ENCODE measurements at places on chromosomes 11 and 22.
A peak's percentile ranks its signal among the peaks of the same experiment; 100 is the strongest.

DNA sequence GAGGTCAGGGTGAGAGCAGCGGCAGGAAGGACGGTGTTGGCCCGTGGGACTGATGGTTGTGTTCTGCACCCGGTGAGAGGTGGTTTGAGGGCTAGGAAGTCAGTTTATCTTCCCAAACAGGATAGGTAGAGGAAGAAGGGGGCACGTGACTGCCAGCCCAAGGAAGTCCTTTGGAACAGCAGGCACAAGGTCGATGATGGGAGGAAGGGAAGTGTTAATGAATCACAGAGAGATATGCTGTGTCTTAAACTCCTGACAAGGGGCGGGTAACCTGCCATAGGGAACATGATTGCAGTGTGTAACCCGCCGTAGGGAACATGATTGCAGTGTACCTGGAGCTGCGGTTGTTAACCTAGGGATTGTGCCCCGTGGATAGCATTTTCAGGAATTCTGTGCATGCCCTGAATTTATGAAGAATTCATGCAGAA, 49.0 kb downstream of the PRR5L start:
- no peak for DNase-seq

GRCh38 chr22:38196791-38197419, 4.9 kb upstream of the MAFF start:
- no peak for DNase-seq

- no peak for DNase-seq
Measured at GRCh38 chr11:65886826-65887722, 1.2 kb downstream of the FIBP start.

DNA sequence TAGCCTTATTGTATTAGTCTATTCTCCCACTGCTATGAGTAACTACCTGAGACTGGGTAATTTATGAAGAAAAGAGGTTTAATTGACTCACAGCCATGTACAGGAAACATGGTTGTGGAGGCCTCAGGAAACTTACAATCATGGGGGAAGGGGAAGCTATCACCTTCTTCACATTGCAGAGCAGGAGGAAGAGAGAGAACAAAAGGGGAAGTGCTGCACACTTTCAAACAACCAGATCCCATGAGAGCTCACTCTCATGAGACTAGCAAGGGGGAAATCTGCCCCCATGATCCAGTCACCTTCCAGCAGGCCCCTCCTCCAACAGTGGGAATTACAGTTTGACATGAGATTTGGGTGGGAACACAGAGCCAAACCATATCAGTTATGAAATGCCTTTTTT, 179.4 kb downstream of the ARHGAP42 start:
- DNase-seq, result no peak

GRCh38 chr11:104003491-104003890, 32.9 kb upstream of the DDI1 start:
- DNase-seq, result no peak

DNA sequence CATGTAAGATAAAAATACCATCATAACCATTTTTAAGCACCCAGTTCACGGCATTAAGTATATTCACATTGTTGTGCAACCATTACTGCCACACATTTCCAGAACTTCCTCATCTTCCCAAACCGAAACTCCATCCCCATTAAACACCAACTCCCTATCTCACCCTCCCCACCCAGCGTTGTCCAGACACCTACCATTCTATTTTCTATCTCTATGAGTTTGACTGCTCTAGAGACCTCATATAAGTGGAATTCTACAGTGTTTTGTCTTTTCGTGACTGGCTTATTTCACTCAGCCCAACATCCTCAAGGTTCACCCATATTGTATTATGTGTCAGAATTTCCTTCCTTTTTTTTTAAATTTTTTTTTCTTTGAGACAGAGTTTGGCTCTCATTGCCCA, 45.2 kb downstream of the PPFIA1 start:
- no peak for DNase-seq

DNA sequence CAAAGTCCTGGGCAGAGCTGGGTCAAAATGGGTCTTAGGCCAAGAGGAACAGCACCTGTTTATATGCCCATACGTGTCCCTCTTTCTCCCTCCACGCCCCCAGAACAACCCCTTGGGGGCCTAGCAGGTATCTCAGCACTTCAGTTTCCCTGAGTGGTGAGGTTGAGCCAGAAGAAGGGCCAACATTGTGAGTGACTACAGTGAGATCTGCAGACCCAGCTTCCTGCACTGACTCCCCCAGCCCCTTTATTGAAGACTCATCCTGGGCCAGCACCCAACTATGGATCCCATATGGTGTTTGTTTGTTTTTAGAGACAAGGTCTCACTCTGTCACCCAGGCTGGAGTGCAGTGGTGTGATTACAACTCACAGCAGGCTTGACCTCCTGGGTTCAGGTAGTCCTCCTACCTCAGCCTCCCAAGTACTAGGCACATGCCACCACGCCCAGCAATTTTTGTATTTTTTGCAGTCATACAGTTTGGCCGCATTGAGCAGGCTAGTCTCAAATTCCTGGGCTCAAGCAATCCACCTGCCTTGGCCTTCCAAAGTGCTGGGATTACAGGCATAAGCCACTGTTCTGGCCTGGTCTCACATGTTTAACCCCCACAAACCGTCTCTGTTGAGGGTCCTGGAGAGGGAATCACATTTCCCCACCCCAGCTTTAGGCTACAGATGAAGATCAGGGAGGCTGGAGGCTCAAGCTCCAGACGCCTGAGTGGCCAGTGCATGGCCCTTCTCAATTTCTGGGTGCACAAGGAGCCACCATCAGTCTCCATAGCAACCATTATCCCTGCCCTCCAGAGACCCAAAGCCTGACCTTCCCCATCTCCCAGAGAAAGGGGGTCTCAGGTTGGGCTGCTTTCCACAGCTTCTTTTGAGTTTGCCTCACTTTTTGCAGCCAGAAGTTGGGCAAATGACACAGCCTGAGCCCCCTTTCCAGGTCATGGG, 1.7 kb upstream of the LARGE2 start:
- DNase-seq, result no peak

- DNase-seq, result peak; percentile 70
Measured at GRCh38 chr11:130861902-130862860, 54.1 kb downstream of the SNX19 start.

DNA sequence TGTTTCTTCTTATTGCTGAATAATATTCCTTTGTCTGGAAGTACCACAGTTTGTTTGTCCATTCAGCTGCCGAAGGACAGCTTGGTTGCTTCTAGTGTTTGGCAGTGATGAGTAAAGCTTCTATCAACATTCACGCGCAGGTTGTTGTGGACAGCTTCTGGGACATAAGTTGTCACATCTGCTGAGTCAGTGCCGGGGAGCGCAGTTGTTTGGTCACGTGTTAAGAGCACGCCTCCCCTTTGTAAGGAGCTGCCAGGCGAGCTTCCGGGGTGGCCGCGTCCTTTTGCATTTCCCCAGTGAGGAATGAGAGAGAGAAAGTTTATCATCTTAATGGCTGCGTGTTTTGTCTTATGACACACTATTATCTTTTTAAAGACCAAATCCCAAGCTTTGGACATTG, 30.3 kb downstream of the SAMM50 start:
- DNase-seq, result no peak

DNA sequence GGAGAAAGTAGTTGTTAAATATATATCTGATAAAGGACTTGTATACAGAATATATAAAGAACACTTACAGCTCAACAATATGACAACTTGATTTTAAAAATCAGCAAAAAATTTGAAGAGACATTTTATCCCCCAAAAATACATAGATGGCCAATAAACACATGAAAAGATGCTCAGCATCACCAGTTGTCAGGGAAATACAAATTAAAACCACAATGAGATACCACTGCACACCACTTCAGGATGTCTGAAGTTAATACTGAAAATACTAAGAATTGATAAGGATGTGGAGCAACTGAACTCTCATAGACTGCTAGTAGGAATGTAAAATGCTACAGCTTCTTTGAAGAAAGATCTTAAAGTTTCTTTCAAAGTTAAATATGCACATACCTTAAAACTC, 49.2 kb downstream of the KREMEN1 start:
- DNase-seq, result no peak

DNA sequence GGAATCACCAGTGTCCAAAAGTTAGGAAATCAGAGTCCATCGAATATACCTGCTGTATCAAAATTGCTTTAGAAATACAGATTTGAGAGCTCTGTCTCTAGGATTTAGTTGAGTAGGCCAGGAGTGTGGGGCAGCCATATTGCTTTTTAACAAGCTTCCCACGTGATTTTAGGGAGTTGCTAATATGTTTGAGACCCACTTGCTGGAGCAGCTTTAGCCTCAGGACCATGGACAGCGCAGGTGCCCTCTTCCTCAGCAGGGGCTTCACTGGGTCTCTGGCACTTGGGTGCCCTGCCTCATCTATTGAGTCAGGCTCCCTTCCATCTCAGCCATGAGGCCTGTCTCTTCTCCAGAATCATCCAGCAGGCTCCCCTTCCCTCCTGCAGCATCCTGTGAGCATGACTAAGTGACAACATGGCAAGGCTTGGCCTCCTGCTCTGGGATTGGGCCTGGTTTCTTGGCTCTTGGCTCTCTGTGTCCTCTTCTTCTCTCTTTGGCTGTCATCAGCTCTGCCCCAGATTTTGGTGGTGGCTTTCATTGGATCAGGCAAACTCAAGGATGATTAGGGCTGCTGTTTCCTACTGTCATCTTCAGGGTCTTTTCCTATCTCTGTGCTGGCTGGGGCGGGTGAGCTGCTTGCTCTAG, 70.0 kb downstream of the SGSM1 start:
- DNase-seq, result no peak

DNA sequence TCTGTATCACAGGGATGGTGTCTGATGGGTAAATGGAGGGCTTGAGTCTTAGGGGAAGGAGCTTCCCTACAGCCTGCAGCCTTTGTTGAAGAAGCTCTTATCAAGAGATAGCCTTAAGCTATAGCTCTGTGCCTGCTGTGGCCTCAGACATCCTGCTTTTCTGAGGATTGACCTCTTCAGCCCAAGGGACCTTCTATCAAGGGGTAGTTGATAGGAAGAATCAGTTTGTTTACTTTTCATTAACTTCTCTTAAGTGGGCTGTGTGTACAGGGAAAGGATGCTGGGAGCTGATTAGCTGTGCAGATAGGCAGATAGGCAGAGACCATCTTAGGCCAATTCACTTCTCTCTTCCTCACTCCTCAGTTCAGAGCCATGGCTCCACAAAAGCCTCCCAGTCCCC, 151.8 kb upstream of the CADM1 start:
- no peak for DNase-seq

- DNase-seq, result no peak
Measured at GRCh38 chr22:27585141-27585540, 216.4 kb downstream of the MN1 start.

- no peak for DNase-seq
Measured at GRCh38 chr11:121523581-121524232, 70.9 kb upstream of the SORL1-AS1 start.

GRCh38 chr22:46000081-46001027, 23.4 kb upstream of the WNT7B start:
- no peak for DNase-seq

DNA sequence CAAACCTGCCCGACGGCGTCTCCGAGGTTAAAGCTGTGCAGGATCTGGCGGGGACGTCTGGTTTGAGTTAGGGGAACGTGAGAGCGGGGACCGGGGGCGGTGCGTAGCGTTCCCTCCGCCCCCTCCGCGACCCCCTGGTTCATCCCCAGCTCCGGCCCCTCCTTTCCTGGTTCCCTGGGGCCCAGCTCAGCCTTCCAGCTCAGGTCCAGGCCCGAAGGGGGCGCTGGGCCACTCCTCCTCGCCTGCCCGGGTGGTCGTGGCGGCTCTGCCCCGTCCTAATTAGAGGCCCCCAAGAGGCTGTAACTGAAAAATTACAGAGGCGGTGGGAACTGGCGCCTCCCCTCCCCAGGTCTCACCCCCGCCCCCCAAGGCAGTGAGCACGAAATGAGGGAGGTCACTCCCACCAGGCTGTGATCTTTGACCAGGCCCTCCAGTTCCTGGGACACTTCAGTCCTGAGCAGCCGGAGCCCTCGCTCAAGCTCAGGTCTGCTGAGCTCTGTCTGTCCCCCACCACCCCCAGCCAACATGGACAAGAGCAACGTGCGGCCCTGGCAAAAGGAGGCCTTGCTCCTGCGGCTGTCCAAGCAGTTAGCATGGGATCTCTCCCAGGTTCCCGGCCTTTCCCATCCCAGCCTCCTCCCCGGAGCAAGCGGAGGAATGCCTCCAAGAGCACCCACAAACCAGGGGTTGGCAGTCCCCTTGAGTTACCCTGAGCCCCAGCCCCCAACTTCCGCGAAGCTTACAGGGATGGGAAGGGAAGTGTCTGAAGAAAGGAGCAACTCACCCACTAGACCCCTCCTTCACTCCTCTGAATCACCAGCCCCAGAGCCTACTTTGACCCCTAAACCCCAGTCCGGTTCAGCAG, 3.3 kb downstream of the CD248 start:
- DNase-seq, result no peak

DNA sequence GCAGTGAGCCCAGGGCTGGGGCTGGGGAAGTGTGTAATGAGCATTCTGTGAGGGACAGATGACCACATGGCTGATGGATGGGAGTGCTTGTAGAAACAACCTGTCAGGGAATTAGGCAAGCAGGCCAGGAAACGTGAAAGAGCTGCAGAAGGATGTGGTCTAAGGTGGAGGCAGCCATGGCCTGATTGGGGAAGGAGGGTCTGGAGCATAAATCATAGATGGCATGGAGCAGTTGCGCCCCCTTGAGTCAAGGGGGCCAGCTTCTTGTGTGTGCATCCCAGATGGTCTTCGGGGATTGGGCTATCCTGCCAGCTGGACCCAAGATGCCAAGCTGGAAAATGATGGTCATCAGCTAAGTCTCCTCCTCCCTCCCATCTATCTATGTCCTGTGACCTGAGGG, 119.4 kb upstream of the CLPB start:
- DNase-seq, result no peak

DNA sequence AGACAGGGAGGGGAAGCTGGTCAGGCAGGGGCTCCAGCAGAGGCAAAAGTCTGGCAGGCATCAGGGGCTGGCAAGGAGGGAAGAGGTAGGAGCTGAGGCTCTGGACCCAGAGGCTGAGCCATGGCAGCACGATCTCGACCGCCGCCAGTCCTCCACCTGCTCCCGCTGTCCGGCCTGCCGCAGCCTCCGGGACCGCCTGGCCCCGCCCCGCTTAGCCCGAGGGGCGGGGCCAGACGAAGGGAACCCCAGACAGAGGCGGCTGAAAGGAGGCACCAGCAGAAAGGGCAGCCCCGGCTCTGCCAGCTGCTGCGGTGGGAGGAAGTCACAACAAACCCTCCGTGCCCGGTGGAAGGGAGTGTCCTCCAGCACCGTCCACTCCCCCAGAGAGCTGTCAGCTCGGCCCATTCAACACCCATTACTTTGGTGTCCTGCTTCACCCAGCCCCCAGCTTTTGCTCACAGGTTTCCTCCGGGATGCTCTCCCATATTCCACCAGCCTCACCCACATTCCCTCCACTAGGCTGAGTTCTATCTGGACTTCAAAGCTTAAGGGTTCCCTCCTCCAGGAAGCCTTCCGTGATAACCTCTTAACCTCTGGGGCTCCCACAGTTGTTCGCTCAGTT, at the start of gene MFNG:
Gene MFNG, minus strand, starts transcription at position 161 of the 622 bp plus-strand sequence. CDS start 207 bp downstream, outside the sequence.
- DNase-seq, result peak; percentile 49

DNA sequence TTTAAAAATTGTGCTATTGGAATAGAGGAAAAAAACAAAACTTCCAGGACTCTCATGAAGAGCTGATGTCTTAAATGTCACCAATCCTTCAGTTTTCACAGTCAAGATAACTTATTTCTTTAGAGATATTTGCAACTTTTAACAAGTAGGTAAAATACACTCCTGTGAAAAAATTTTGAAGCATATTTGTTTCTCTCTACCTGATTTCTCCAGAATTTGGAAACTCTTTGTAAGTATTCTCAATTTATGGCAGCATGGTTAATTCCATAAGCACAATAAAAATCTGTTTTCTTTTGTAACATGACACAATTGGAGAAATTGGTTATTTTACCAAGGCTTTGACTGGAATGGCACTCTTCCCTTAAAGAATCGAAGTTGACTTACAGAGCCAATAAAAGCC, 4.1 kb downstream of the CASP4 start:
- no peak for DNase-seq

- no peak for DNase-seq
Measured at GRCh38 chr22:47618180-47619010, 855.9 kb downstream of the TBC1D22A start.

- DNase-seq, result no peak
Measured at GRCh38 chr22:37496651-37497050, 10.5 kb upstream of the MFNG start.
